AML-193 (cell line): ENCODE measurements at places on chromosomes 2 and 18.

DNA sequence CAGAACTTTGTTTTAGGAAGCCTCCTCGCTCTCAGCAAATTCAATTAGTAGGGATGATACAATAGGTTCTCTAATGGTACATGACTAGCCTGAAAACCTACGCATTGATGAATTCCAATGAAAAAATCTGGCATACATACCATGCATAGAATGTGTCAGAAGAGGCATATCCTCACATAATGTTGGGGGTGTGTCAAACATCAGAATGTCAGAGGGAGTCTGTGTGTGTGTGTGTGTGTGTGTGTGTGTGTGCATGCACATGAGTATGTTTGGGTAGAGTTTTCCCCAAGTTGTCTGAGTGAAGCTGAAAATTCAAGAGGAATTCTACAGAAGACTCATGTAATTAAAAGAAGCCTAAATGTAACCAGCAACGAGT lies 78.5 kb downstream of the FIGN start:
- DNase-seq, result no peak

DNA sequence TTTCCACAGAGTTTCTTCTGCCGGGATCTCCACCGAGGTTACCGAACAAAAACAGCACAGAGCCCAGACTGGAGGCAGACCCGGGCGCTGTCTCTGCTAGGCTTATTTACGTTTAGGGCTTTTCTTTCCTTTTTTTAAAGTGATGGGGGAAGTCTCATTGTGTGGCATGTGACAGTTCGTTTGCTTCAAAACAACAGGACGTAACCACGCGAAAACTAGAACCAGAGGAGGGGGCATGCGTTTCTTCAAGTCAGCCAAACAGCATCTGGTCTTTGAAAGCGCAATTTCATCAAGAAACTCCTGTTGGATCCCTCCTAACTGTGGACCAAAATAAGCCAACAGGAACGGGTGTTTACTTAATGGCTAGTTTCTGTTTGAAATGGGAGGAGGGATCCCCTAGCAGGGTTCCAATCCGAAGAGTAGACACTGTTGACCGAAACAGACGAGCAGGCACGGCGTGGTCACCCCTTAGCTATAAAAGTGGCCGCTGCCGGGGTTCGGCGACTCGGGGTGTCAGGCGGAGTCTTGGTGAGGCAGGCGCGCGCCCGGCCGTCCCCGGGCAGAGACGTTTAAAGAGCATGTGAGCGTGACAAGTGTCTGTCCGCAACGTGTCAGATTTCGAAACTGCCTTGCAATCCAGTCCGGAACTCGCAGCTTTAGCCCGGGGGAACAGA lies 997 bp upstream of the TGIF1 start:
- DNase-seq, result peak; percentile 92

DNA sequence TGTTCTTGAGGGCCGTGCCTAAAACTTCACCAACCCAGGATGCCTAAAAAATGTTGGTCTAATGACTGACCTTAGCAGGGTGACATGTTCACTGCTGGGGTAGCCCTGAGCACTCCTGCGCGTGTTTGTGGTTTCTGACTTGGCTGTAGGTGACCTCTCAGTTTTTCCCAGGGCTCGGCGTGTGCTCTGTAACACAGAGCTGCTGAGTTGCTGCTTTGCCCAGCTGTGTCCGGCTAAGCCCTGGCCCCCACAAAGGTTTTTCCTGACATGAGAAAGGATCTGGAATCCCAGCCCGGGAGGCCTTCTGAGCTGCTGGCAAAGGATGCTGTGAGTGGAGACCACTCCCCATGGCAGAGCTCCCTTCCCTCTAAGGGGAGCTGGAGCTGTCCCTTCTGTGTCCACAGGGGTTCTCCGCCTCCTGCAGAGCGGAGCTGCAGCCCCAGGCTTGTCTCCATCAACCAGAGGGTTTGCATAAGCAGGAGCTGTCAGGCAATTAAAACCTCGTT lies 52.7 kb downstream of the CRIM1 start:
- no peak for DNase-seq

- no peak for DNase-seq
These were observed 27.4 kb upstream of the CCNYL1 start for GRCh38 chr2:207683879-207684627.

GRCh38 chr18:74013955-74014354 lies 133.7 kb downstream of the FBXO15 start:
- DNase-seq, result peak; percentile 5

DNA sequence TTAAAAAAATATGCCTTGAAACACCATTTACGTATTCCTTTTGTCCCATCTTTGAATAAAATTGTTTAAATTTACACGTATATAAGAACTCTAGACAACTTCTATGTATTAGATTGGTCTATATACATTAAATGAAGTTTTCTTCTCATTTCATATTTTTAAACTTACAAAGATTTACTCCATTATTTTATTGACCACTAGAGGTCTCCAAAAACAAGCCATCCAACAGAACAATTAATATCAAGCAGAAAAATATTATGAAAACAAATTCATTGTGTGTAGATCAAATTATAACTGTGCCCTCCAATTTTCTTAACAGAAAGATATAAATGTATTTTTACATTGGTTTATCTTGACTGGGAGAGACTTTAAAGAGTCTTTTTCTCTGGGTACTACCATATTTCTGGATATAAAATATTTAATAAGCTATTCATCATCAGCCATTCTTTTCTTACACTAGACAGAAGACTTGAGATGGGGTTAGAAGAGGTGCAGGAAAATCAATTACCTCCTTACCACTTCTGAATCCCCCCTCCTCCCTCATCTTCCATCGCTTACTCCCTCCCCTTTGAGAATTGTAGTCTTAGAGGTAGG lies 66.5 kb downstream of the DPP4 start:
- DNase-seq, result peak; percentile 21

DNA sequence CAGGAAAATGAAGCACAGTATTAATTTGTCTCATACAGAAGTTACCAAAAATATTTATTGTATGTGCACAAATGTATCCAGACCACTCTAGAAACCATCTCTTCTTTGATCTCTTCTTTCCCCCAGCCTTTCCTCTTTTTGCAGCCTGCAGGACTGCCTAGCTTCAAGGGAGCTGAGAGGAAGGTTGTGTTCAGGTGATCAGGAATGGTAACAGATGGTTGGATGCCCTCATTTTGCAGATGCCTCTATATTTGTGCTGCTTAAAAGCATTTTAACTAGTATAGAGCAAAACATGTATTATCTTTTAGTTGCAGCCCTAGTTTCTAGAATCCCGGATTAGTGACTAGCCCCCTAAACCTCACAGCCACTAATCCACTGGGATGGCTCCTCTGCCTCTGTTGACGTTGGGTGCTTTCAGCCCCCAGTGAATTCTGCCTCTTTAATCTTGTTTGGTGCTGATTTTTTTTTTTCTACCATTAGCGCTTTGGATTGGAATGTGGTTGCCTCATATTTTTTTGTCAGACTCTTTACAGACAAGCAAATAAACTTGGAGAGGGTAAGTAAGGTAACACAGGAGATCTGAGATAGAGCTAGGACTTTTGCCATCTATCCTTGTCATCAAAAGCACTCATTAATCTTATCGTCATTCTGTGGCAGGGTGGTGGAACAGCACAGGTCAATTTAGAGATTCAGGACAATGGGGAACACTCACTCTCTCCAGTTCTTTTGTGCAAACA lies 103.8 kb upstream of the NDUFV2 start:
- DNase-seq, result no peak

GRCh38 chr2:121483021-121483420 lies 47.7 kb upstream of the RNU4ATAC start:
- DNase-seq, result no peak

GRCh38 chr2:238873381-238873801 lies 25.5 kb downstream of the TWIST2 start:
- DNase-seq, result no peak

- no peak for DNase-seq
These were observed 1491.2 kb downstream of the LRP1B start for GRCh38 chr2:140639628-140640027.

DNA sequence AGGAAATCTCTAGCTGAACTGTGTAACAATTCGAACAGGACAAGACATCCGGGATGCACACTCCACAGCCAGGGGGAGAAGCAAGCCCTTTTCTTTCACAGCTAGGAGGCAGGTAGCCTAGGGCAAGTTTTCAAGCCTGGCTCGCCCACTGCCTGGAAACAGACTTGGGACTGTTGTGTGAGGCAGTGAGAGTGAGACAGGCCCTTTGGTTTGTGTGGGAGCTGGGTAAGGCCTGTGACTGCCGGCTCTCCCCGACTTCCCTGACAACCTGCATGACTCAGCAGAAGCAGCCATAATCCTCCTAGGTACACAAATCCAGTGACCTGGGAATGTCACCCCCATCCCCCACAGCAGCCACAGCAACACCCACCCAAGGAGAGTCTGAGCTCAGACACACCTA lies 179.7 kb downstream of the WDPCP start:
- DNase-seq, result no peak

DNA sequence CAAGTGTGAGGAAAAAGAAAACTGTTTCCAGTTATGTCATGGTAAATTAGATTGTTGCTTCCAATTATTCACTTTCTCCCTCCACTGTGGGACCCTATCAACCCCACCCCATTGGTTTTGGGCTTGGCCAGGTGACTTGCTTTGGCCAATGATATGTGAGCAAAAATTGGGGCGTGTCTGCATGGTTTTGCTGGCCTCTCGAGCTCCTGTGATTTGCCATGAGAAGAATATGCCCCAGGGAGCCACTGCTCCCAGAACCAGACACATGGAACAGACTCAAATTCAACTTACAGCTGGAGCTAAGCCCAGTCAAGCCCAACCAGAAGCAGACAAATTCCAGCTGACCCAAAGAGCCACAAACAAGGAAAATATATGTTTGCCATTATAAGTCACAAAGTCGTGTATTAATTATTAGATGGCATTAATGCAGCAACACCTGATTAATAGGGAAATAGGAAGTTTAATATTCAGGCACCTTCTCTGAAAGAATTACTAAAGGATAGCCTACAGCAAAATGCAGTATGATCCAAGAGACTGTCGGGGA lies 248.9 kb downstream of the ANAPC1 start:
- no peak for DNase-seq

- DNase-seq, result no peak
These were observed 521.7 kb upstream of the SPHKAP start for GRCh38 chr2:228703152-228703551.

GRCh38 chr18:62585274-62586150 lies 62.7 kb downstream of the ZCCHC2 start:
- no peak for DNase-seq

DNA sequence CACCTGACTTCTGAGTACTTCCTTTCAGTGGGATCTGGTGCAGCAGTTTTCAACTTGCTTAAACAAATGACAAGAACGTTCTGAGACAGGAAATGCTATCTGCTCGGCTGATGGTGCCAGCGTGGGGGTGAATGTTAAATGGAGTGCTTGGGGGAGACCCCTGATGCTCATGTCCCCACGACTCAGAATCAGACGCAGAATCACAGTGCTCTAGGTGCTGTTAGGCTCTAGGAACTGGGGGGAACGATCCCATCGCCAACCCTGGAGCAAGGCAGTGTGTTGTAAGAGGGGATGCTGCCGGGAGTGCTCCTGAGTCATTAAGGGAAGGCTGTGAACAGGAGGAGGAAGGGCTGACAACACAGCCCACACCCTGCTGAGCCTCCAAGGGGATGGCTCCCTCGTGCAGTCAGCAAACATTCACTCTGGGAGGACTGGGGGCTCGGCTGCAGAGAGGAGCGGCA lies 34.1 kb upstream of the KCNF1 start:
- no peak for DNase-seq

DNA sequence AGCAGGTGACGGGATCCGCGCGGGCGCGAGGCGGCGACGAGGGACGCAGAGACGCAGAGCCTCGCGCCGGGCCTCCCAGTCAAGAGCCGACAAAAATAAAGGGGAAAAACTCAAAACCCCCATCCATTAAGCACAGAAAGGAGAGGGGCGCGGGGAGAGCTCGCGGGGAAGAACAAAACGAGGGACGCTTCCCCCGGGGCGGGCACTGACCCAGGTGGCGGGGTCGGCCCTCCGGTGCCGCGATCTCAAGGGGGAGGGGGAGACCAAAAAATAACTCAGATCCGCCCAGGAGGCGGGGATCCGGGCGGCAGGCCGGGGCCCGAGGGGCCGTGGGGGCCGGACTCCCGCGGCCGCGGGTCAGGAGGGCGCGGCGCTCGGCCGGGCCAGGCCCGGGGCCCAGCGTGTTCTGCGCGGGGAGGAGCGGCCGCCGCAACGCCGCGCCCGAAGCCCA lies 597 bp downstream of the RNF103 start:
- DNase-seq, result no peak

DNA sequence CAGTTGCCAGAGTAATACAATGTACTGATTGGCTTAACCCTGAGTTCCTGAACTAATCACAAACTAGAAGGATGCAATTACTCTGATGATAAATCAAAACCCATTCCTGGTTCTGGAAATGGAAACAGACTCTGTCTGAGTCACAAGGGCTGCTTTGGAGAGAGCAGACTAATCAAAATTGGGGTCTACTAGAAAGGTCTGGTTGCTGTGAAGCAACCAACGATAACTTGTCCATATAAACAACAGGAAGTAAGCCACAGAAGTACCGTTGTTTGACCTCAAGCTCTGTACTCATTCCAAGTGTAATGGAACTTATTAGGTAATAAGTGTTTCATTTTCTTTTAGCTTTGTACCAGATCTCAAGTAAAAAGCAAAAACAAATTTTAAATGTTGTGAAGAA lies 49.7 kb downstream of the RASGRP3 start:
- peak; percentile 74 for DNase-seq

DNA sequence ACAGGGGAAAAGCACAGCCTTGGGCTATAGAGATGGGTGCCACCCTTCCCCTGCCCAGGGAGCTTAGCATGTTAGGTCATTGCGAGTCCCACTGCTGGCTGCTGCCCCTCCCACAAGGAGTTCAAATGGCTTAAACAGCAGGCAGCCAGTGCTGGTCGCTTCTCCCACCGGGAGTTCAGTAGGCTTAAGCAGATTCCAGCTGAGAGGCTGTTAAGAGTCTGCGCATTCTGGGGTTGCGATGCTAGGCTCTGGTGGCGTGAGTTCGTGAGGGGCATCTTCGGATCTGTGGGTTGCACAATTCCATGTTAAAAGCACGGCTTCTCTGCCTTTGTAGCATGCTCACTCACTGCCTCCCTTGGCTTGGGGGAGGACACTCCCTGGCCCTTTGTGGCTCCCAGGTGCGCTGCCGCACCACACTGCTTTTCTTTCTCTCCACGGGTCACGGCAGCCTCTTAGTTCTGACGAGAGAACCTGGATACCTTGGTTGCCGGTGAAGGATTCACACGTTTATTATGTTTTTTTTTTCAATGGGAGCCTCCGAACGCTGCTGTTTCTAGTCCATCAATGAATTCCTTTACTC lies 93.2 kb downstream of the UNC80 start:
- DNase-seq, result no peak
